ENCODE measurements at places on chromosomes 11 and 22.

- DNase-seq: no peak
These were observed 86.4 kb downstream of the GDPD4 start for GRCh38 chr11:77215106-77215505.

GRCh38 chr11:112632866-112633505, 328.2 kb upstream of the NCAM1 start:
- DNase-seq: no peak

GRCh38 chr11:125429807-125430678, 66.0 kb downstream of the FEZ1 start:
- no peak for DNase-seq

GRCh38 chr22:23402275-23403151, 177.6 kb downstream of the IGLL1 start:
- no peak for DNase-seq

GRCh38 chr11:23192256-23192655, 332.0 kb upstream of the CCDC179 start:
- no peak for DNase-seq

Data from HTR-8/SVneo (cell line).